ENCODE measurements at places on chromosomes 13 and 19.

- peak; percentile 74 for DNase-seq
Observed at GRCh38 chr13:99984461-99985240, 3.1 kb downstream of the ZIC2 start.

GRCh38 chr13:36183901-36184300 is 30.5 kb downstream of the SOHLH2 start:
- DNase-seq = no peak

GRCh38 chr19:36483653-36484052 is 5.7 kb downstream of the ZNF566 start:
- DNase-seq = no peak

GRCh38 chr19:17796013-17796837 is 1.3 kb downstream of the B3GNT3 start:
- DNase-seq = no peak

GRCh38 chr13:51626749-51627148 is 42.5 kb downstream of the WDFY2 start:
- DNase-seq = no peak

DNA sequence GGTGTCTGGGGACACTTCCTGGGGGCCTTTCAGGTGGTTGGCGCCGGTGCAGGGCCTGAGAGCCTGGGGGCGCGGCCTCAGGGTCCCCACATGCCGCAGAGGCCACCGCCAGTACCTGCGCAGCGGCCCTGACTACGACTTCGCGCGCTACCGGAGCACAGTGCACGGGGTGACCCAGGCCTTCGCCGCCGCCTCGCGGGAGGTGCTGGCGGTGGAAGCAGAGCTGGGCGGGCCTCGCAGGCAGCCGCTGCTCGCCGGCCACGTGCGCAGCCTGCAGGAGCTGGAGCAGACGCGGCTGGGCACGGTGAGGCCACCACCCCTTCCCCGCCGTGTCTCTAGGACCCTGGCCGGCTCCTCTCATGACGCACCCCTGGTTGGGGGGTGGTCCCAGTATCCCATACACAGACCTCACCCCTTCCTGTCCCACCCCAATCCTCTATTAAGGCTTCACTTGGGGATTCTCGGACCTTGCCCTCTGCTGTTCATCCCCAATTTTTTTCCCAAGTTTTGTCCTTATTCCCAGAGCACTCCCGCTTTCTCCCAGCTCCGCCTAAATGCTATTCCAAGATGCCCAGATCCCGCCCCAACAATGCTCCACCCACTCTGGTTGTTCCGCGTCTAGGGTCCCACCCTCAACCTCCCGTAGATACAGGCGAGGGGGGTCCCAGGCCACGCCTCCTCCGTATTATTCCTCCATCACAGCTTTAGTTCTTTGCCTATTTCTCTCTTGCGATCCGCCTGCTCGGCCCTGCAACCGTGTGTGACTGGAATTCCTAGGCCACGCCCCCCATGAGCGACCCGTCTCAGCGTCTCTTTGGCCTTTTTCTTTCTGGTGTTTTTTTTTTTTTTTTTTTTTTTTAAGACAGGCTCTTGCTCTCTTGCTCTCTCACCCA is 1.0 kb downstream of the REX1BD start:
- DNase-seq = no peak

Measured in right kidney (tissue), 9 donors.